Activated CD4-positive, alpha-beta T cell treated with anti-CD3 and anti-CD28 coated beads for 4 hours (primary cell): ENCODE measurements at places on chromosomes 2 and 18.

DNA sequence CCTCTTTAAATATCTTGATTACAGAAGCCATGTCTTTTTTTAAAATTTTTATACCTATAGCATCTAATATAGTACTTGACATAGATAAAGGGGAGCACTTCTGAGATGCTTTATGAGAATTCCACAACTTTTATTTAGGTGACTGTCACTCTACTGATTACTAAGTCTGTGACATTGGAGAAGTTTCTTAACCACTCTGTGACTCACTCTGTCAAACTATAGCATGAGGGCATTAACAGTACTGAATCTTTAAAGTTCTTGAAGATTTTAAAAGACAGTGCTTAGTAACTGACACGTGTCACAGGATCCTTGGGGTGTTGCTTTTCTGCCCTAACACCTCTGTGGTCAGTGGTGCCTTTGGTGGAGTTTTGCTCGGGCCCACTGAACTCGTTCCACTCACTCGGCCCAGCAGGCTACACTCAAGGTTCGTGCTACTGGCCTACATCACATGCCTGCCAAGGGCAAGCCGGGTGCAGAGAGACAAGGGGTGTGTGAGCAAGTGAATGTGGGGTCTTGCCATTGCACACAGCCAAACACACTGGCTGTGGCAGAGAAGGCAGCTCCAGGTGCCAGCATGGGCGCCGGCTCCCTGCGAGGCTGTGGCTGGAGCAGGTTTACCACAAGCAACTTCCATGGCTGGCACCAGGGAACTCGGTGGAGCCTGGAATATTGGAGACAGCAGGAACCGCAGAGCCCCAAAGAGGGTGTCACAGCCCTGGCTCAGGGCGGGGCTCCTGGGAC is 734.0 kb upstream of the CDH7 start:
- no peak for DNase-seq

GRCh38 chr18:50790948-50791347 is 28.9 kb downstream of the MRO start:
- no peak for DNase-seq

- DNase-seq: no peak
Observed at GRCh38 chr18:32742579-32742978, 30.2 kb downstream of the KLHL14 start.

- no peak for DNase-seq
Observed at GRCh38 chr2:233228376-233228775, 23.1 kb upstream of the ATG16L1 start.

DNA sequence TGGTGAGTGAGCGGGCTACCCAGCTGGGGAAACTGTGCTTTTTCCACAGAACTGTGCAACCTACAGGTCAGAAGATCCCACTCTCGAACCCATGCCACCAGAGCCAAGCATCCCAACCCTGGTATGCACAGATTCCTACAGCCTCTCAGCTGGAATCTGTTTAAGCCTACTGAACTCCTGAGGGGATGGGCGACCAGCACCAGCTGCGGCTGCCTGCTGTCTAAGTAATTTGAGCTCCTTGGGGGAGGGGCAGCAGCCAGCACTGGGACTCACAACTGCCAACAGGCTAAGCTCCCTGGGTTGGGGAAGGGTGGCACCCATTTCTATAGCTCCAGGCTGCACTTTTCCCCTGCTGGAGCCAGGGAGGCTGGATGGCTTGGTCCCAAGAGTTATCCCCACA is 11.8 kb downstream of the CYP27C1 start:
- no peak for DNase-seq

- DNase-seq: no peak
Observed at GRCh38 chr2:35301369-35301768, 1054.2 kb upstream of the CRIM1 start.

DNA sequence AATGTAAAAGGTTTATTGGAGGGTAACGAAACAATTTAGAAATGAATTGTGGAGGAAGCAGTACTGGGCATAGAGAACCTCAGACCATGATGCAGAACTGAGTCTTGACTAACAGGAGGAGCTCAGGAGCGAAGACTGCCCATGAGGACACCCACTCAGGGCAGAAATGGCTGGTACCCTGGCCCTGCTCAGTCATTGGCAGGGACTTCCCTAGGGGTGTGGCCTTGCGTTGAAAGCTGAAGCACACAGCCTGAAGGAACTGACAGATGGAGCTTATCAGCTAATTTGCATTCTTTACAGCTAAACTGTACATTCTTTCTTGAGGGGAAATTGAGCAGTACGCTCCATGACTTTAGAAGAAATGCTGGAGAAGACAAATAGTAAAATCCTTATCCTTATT is 57.1 kb downstream of the PDK1 start:
- DNase-seq: no peak

GRCh38 chr2:216911886-216912285 is 52.0 kb upstream of the TNP1 start:
- DNase-seq: no peak

GRCh38 chr2:960061-960736 is 9.6 kb downstream of the SNTG2 start:
- DNase-seq: no peak

DNA sequence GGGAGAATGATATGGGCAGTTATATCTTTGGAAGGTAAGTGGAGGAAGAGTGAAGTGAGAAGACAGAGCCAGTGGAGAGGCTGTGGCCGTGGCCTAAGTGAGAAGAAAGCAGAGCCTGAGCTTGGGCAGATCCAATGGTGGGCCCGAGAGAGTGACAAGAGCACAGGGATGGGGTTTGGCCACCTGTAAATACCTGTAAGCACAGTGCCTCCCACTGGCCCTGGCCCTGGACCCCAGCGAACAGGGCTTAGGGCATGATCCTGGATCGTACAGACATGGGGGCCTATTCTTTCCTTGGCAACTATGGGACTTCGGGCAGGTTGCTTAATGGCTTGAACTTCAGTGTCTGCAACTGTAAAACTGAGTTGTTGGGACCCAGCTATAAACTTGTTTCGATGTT is 44.1 kb downstream of the MTCL1 start:
- DNase-seq: no peak

GRCh38 chr18:61199171-61199848 is 133.9 kb upstream of the CDH20 start:
- no peak for DNase-seq

- DNase-seq: no peak
Observed at GRCh38 chr18:2707551-2708168, 52.1 kb downstream of the SMCHD1 start.

DNA sequence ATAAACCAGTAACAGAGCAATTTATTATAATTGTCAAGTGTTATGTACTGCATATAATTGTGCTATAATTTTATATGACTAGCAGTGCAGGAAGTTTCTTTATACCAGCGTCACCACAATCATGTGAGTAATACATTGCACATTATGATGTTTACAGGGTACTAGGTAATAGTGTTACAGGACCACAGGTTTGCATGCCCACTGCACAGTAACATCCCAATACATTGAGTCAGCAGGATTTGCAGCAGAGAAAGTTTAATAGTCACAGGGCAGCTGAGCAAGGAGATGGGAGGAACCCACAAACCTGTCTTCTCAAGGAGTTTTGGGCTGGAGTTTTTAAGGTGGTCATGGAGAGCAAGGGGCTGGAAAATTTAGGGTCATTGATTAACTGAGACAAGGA is 1042.9 kb upstream of the ACVR2A start:
- DNase-seq: no peak

DNA sequence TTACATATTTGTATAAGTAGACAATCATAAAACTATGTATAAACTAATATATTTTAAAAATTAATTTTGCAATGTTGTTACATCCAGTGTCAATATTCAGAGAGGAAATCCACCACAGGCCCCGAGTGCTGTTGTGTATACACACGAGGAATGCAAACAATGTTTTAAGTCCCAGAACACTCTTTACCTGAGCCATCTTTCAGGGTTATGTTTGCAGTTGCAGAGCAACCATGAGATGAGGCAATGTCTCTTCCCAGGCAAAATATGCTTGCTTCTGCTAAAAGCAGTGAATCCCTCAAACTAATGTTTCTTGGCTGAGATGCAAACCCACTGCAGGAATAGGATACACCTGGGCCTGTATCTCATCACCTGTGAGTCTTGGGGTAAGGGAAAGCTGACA is 91.3 kb downstream of the ASXL2 start:
- DNase-seq: no peak

DNA sequence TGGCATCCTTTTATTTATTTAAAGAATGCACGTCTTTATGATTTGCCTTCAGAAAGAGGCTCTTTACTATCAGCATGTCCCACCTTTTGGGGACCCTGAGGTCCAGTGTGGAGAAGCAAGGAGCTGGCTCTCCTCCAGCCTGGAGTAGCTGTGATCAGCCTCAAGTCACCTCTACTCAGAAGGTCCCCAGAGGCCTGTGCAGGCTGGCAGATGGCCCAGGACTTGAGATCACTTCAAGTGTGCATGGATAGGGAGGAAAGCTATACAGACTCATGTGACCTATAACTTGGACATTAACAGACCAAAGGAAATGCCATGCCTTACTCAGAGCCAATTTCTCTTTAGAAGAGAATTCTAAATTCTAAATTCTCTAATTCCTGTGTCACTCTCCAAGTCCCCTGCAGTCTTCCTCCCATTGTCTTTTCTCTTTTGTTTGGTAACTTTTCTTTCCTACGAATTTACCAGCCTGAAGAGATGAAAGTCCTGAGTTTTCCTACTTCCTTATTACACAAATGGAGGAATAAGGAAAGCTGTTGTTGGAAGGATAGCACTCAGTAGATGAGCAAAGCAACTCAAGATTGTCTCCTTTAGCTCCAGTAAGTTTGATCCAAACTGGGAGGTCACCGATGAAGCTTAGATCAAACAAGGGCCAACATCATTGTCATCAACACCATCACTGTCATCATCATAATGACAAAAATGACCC is 163.9 kb downstream of the GFPT1 start:
- no peak for DNase-seq
